PC-3 (cell line): ENCODE measurements at places on chromosomes 16 and 17. TPM values are rescaled to one million over a fixed set of nuclear protein-coding genes. Genes with fewer than 3 reads are reported as not detected.
A peak's percentile ranks its signal among the peaks of the same experiment; 100 is the strongest.

- no peak for DNase-seq
Observed at GRCh38 chr17:55983096-55983495, 170.2 kb upstream of the ANKFN1 start.

DNA sequence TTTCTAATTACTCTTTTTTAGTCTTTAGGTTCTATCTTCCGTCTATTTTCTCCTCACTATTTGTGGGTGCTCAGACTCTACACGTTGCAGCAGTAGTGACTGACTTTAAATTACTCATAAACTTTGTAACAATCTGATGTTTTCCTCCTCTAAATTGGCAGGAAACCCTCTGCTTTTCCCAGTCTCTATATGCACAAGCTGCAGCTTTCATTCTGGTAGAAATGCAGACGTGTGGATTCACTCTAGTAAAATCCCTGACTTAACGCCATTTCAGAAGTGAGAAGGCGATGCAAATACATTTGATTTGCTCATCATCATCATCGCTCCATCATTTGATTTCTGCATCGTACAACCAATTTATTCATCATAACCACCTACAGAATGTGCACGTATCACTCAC lies 561.0 kb upstream of the ZFHX3 start:
- no peak for DNase-seq

- no peak for DNase-seq
Observed at GRCh38 chr16:86059253-86060171, 160.6 kb downstream of the IRF8 start.

DNA sequence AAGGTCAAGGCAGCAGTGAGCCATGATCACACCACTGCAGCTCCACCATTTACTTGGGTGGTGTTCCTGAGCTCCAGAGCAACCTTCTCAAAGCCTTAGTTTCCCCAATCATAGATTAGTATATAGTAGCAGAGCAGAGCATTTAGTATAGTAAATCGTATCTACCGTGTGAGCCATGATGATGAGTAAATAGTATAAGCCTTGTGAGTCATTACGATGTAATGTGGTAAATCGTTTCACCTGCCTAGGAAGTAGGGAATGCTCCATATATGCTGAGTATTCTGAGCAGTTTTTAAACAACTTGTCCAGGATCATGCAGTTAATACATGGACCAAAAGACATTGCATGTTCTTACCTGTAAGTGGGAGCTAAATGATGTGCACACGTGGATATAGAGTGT lies 66.4 kb downstream of the SCNN1B start:
- DNase-seq: peak; percentile 81

- DNase-seq: no peak
Observed at GRCh38 chr16:23088018-23088417, 61.2 kb downstream of the USP31 start.

DNA sequence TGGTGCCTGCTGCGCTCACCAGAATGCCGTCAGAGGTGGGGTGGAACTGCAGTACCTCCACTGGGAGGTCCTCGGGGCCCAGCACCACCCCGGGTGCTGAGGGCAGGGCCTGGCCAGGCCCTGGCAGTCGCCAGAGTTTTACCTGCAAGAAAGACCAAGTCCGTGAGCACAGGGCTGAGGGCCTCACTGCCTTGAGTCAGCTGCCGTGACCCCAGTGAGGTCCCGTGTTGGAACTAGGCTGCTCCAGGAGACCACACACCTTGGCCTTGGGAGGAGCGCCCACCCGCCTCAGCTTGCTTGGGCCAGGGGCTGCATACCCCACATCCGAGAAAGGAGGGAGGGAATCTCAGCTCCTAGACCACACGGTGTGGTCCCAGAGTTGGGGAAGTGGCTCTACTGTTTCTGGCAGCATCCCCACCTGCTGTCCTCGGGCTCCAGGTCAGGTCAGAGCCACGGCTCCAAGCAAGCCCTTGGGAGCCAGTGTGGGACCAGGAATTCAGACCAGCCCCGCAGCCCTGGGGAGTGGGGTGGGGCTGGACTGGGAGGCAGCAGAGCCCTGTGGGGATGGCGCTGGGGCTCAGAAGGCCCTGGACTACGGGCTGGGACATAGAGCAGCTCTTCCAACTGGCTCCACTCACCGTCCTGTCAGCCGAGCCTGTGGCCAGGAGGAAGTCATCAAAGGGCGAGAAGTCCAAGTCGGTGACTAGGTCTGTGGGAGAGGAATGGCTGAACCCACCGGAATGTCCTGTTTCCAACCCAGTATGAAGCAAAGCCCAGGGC lies 8.7 kb downstream of the CORO7 start:
- DNase-seq: peak; percentile 44

GRCh38 chr17:64148699-64149098 lies 18.8 kb upstream of the ERN1 start:
- peak; percentile 41 for DNase-seq

GRCh38 chr16:3673201-3673600 lies 18.7 kb downstream of the DNASE1 start:
- no peak for DNase-seq

DNA sequence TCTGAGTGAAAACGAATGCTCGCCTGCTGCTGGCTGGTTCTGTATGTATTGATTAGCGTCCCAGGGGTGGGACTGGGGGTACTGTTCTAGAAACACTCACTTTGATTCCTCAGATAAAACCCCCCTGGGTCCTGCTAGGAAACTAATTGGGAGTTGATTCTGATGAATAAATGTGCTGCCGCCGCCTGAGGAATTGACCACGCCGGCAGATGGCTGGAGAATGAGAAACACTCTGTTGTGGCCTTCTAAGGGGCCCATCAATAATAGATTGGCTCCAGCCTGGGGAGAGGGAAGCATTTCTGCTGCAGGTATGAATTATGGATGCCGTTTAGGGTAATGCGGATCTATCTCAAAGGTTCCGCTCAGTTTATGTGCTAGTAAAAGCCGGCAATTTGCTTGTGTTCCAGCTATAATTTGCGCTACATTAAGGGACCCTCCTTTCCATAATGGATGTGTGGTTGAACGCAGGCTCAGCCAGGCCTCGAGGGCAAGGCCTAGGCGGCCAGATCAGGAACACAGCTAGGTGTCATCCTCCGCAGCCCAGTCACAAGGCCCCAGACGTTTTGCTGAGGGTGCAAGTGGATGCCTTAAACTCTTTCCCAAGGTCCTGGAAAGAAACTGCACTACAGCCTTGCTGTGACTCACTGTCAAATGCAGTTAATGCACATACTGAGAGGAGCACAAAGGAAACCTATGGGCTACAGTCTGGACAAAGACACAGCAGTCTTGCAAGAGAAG lies 132.2 kb upstream of the HS3ST2 start:
- DNase-seq: no peak

GRCh38 chr17:2172077-2172851 lies 117.4 kb downstream of the HIC1 start:
- DNase-seq: peak; percentile 40

GRCh38 chr16:68267612-68268405 lies 3.5 kb downstream of the SLC7A6 start:
- no peak for DNase-seq

DNA sequence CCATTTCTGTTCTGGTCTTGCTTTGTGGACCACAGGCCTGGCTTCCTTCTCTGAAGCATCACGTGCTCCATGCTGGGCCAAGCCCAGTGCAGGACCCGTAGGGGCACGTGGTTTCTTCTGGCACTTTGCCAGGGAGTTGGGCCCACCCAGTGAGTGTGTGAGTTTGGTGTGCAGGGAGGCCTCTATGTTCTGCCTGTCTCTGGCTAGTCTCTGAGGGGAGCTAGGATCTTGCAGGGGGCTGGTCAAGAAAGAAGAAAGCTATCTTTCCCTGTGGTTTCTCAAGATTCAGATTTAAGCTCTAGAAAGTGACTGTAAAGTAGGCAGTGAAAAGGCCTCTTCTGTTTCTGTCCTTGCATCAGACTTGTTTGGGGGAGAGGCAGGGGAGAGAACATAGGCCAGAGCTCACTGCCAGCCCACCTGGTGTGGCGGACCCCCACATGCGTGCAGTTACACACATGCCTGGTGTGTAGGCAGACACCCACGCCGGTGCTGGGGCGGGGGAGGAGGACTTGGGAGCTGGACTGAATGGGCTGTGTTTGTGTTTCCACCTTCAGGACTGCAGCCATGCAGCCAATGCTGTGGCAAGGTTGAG lies 11.8 kb downstream of the LASP1 start:
- DNase-seq: no peak

- no peak for DNase-seq
Observed at GRCh38 chr16:82454152-82454551, 172.6 kb upstream of the CDH13 start.

DNA sequence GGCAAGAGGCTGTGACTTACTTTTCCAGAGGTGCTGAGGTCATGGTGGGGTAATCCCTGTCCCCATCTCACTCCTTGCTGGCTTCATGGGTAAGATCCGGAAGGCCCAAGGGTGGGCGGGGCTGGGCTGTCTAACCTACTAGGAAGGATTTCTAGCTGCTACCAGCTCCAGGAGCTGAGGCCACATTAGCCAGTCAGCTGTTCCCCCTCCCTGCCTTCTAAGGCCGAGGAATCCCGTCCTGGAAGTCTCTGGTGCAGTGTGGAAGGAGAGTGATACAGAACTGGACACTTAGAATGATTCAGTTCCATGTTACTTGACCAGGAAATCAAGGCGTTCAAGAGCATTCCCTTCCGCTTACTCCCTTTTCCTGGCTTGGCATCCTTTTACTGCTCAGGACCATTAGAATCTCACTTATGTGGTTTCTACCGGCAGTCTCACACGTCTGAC lies 8.9 kb downstream of the GNGT2 start:
- DNase-seq: no peak

- no peak for DNase-seq
Observed at GRCh38 chr17:61057257-61057656, 342.4 kb upstream of the TBX2 start.

GRCh38 chr17:8477715-8478441 lies 42.2 kb downstream of the NDEL1 start:
- no peak for DNase-seq

DNA sequence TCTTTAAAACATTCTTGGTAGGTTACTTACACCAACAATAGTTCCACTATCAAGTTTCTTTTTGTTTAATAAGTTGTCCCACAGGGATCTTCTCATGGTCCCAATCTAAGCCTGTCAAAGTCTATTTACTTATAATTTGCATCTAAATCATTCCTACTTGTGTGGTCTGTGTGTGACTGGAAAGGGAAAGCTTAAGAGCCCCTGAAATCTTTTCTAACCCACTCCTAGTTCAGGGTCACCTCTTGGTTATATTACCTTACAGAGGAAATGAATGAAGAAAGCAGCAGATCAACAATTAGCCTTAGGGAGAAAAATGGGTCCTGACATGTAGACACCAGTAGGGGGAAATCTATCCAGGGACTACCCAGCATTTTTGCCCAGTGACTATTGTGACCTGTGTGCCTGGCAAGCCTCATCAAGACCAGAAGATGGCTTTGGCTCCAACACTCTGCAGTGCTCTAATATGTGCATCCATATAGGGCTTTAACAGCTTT lies 110.4 kb upstream of the HAS3 start:
- peak; percentile 70 for DNase-seq

DNA sequence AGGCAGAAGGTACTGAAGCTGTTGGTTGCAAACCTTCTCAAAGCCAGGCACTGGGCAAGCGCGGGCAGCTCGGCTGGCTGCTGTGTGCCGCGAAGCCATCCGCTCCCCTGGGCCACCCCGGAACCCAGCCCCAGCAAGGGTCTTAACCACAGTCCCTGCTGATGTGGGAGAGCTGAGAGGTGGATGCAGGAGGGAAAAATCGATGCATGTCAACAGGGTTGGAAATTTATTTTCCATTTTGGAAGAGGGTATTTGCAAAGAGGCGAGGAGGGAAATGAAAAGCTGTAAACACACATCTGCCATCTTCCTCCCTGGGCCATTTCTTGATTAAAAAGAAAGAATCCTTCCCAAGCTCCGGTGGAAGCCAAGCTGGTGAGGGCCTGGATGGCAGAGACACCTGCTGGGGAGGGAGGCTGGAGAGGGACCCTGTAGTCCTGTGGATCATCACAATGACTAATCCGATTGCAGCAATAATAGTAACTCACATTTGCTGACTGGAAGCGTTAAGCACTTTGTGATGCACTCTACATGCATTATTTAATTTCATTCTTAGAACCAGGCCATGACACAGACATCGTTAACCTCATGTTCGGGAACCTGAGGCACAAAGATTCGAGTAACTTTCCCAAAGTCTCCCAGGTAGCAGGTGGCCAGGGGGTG lies 13.9 kb upstream of the TBX2 start:
- peak; percentile 28 for DNase-seq

DNA sequence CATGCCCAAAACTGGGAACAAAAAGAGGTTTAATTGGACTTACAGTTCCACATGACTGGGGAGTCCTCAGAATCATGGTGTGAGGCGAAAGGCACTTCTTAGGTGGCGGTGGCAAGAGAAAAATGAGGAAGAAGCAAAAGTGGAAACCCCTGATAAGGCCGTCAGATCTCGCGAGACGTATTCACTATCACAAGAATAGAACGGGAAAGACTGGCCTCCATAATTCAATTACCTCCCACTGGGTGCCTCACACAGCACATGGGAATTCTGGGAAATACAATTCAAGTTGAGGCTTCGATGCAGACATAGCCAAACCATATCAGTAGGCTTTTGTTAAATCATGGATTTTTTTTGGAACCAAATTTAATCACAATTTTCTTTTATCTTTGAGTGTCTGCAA lies 24.4 kb downstream of the RBL2 start:
- no peak for DNase-seq

DNA sequence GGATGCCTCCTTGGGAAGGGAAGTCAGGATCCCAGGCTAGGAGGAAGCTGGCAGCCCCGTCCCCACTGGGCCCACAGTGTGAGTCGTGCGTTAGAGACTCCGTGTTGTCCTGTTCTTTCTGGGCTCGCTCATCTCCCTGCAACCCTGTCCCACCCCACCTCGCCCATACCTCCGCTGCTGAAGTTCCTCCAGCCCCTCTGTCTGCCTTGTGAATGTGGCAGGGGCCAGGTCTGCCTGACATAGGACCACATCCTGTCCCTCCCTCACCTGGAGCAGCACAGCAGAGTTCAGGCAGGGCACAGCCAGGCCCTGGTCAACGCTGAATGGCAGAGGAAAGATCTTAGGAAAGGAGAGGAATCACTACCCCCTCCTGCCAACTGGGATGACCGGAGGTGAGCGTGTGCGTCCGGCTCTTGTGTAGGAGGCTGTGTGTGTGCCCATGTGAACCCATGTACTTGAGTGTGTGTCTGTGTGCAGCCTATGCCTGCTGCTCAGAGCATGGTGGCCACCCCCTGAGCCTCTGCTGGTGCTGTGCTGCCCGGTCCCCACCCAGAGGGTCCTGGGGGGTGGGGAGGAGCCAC lies 12.8 kb downstream of the KCNJ18 start:
- no peak for DNase-seq

DNA sequence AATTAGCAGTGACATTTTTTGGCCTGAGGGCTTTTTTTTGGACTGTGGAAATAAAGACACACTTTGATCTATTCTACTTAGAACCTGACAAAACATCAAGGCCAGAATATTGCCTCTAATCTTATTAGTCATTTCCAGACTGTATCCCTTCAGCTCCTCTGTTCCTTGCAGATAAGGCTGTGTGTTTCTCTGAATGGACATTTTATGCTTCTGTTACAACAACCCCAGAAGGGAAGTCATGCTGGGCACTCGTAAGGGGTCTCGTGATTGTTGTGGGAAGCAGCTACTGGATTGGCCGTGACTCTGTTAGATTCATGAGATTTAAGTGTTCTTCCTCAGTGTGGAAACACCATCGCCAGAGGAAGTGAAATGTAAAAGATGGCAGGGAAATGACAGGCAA lies 31.6 kb upstream of the HS3ST2 start:
- no peak for DNase-seq

- DNase-seq: peak; percentile 100
Observed at GRCh38 chr17:76252040-76252954, 12.0 kb upstream of the RNF157 start.

TVP23C gene
- 23.7 and 24.0 TPM in 2 replicates for total RNA-seq

NPTX1 gene
- total RNA-seq: 0.55 and 4.3 TPM in 2 replicates

HOXB9 gene
- total RNA-seq: 7.0 and 8.3 TPM in 2 replicates

CLEC19A gene
- total RNA-seq: not detected in 2 replicates

CDRT15 gene
- not detected in 2 replicates for total RNA-seq

IL34 gene
- not detected in 2 replicates for total RNA-seq

SLC5A11 gene
- 0.51 TPM in 1 of 2 replicates, not detected in the other for total RNA-seq

CDH3 gene
- total RNA-seq: 102 and 109 TPM in 2 replicates
